HT1080 (cell line): ENCODE measurements at places on chromosomes 11 and 22. TPM values are rescaled to one million over a fixed set of nuclear protein-coding genes. Genes with fewer than 3 reads are reported as not detected.

DNA sequence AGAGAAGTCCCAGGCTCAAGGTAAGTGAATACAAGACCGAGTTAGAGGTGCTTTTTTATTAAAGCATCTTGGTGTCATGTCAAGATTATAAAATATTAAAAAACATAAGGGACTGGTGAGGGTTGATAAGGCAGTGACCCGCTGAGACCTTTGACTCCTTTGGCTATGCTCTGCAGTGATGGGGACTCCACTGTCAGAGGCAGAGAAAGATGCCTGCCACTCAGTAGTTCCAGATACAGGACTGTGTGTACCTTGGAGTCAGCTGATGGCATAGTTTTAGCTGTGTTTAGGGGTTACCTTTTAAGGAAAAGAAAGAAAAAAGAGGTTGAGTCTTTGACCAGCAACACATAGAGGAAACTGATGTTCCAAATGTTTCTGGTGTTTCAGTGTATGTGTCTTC lies 40.8 kb downstream of the SHISA8 start:
- DNase-seq: no peak

DNA sequence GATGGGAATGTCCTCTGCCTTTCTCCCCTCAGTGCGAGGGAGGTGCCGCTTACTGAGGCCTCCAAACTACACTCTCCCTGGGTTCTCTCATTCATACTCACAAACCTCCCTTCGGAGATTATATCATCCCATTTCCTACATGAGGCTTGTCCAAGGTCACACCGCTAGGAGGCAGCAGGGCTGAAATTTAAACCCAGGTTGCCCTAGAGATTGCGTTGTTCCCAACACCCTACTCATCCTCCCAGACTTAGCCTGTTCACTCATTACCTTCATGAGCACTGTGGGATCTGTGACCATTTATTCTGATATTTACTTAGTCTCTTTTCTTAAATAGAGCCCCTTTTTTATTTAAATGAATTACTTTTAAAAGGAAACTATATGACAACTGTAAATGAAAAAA lies 31.1 kb downstream of the SDHAF2 start:
- no peak for DNase-seq

DNA sequence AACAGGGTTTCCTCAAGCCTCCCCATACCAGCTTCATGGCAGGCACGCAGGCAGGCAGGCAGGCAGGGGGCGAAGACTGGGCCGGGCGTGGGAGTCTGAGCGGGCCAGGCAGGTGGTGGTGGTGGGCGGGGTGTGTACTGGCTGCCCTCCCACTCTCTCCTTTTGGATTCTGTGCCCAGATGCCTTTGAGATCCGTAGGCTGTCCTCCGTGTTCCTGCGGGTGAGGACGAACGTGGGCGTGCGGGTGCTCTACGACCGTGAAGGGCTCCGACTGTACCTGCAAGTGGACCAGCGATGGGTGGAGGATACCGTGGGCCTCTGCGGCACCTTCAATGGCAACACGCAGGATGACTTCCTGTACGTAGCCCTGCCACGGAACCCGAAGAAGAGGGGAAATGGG lies 23.0 kb downstream of the OTOG start:
- DNase-seq: no peak

GRCh38 chr11:60873533-60873932 lies 6.2 kb downstream of the ZP1 start:
- DNase-seq: no peak

GRCh38 chr11:34656062-34656720 lies 35.3 kb downstream of the EHF start:
- peak; percentile 30 for DNase-seq

- DNase-seq: no peak
Measured at GRCh38 chr11:29124470-29124869, 892.4 kb downstream of the KCNA4 start.

DNA sequence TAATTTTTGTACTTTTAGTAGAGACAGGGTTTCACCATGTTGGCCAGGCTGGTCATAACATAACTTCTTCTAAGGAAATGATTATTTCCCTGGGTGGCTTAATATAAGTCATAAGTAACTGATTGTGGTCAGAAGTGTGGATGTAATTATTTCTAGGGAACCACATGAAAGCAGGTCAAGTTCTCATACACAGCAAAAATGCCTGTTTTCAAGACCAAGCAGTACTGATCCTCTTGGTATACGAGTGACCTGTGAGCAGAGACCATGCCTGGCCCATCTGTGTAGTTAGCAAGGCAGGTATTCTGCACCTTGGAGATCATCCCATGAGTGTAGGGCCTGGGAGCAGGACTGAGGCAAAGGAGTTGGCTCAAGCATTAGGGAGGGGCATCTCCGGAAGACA lies 32.5 kb upstream of the NUCB2 start:
- DNase-seq: no peak

GRCh38 chr11:103585911-103586310 lies 450.5 kb upstream of the DDI1 start:
- no peak for DNase-seq

DNA sequence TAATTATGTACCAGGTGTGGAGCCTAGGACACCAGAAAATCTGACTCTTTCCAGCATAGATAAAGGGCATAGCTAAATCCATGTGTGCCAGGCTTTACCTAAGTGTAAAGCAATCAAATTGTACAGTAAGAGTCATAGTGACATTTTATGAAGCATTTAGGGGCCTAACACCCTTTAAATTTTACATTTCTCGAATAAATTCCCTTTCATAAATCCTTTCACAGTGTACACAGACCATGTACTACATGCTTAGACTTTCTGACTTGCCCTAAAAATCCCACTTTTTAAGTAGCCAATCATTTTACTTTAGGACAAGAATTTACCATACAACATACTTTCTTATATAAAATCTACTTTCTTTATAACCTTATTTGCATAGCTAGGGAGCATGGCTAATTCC lies 727.6 kb upstream of the LUZP2 start:
- DNase-seq: no peak

- DNase-seq: no peak
Measured at GRCh38 chr22:49490692-49491091, 337.0 kb downstream of the BRD1 start.

- peak; percentile 93 for DNase-seq
Measured at GRCh38 chr11:19890308-19890707, 177.7 kb downstream of the NAV2 start.

DNA sequence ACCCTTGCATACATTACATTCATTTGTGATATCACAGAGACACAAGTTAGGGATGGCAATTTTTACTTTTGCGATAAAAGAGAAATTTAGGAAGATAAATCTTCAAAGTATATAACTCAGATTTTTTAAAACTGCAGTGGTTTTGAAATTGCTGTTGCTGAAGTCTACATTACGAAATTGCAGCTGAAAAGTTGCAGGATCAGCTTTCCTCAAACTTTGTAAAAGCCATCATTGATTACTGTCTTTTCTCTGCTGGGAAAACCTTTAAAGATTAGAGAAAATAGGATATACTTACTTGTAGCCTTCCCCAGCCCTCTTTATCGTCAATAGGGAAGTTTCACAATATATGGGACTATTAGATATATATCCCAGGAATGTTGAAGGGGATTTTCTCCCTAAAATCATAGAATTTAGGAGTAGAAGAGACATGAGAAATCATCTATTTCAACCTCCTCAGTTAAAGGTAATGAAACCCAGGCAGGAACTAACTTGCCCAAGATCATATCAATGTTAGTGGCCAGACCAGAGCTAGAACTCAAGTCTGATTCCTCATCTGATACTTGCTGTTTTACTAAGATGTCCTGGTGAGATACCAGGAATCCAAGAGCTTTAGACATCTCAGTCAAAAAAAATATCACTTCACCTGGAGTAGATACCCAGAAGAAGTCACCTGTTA lies 10.4 kb upstream of the AGBL2 start:
- DNase-seq: no peak

GRCh38 chr11:101129203-101129943 lies at the start of gene PGR:
Gene PGR, minus strand, starts transcription at chr11:101129813. Its CDS starts 743 bp downstream, at chr11:101129070.
- DNase-seq: no peak

DNA sequence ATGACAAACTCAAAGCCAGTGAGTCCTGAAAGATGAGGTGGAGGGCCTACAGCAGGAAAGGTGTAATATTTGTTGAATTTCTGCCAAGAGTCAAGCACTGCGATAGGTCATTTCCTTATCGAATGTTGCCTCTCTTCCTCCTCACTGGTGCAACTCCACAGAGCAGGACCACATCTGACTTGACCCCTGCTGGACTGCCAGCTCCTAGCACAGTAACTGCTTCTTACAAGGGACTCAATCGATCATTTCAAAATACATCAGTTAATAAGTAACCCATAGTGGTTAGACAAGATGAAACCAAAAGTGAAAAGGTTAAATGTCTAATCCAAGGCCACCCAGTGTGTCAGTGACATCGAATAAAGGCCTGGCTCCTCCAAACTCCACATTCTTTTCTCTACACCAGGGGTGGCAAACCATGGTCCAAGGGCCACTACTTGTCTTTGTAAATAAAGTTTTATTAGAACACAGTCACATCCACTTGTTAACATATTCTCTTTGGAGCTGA lies 98.5 kb upstream of the CSNK2A3 start:
- DNase-seq: peak; percentile 38

DNA sequence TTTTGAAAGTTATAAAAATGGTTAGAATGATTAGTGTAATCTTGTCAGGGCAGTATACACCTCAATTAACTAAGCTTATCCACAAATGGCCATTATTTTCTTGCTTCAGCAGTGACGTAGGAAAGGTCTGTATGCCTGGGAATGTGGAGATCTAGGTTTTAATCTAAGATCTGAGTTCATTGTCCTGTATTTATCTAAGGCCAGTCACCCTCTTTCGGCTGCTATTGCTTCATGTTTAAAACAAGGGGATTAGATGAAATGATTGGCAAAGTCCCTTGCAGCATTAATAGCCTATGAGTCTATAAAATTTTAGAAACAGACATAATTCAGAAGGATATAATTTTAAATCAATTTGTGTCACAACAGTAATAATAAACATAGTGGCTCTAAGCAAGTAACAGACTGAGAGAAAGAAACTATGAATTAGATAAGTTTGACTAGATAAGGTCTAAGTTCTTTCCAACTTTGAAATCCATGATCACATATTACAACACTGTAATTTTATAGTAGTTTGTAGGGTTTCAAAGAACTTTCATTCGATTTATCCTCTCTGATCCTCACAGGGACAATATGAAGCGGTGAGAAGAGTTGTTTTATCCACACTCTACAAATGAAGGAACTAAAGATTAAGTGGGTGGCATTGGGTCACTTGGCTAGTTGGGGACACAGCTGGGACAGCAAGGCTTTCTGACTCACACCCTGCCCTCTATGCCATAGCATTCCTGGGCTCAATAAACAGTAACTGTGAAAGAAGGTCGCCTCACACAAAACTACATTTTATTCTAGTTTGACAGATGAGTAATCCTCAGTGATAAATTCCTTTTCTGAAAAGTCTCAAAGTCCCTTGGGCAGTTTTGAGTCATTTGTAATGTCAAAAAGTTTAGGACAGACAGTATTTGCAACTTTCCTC lies 60.6 kb upstream of the RDX start:
- peak; percentile 52 for DNase-seq

DNA sequence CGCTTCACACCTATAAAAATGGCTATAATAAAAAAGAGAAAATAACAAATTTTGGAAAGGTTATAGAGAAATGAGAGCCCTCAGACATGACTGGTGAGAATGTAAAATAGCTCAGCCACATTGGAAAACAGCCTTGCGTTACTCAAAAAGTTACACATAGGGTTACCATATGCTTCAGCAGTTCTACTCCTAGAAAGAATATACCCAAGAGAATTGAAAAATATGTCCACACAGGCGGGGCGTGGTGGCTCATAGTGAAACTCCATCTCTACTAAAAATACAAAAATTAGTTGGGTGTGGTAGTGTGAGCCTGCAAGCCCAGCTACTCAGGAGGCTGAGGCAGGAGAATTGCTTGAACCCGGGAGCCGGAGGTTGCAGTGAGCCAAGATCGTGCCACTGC lies 7.6 kb upstream of the JHY start:
- no peak for DNase-seq

DNA sequence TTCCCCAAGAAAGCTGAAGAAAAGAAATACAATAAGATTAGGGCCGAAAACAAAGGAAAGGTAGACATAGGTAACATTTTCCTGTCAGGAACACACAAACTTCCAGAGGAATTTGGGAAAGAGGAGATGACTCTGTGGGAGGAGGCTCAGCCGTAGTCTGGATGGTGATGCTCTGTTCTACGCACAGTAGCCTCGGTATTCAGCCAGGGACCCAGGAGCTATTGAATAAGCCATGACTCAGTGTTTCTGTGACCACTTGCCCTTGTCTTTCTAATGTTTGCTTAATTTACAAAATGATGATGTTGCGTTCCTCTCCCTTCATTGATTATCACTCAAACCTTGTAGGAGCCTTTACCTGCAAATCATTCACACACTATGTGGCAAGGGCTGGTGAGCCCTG lies 745.0 kb downstream of the NTM start:
- no peak for DNase-seq

DNA sequence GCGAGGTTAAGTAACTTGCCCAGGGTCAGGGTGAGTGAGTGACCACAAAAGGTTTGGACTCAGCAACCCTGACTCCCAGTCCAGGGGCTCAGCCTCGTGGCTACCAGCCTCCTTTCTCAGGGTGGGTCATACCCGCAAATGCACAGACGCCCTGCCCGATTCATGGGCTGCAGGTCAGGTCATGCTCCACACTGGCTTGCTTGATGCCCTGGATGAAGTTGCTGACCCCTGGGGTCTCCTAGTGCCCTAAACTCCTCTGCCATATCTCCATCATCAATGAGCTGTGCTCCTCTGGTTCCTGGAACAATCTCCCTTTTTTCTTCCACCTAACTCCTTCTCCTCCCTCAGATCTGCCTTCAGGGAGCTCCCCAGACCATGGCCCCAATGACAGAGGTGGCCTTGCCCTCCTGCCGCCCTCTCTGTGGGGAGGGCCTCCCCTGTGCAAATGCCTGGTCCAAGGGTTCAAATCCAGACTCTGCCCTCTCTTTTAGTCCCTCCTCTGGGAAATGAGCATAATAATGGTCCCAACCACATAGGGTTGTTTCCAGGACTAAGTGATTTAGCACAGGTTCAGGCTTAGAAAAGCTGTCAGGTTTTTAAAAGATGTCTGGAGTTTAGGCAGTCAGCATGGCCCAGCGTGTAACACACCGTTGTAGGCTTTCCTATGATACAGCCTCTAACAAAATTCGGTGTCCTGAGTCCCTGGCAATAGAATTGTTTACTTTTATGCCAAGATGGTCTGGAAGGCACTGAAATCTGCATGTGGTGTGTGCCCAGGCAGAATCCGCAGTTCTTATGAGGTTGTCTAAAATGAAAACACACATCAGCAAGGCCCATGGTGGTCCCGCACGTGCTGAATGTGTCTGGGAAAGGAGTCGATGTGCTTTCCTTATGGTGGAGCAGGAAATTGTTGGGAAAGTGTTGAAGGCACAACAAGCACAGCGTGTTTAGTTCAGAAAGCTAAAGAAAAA lies 63.6 kb downstream of the CD82 start:
- no peak for DNase-seq

The MMP7 gene
- total RNA-seq: not detected in 2 replicates

The MRGPRX3 gene
- total RNA-seq: 0.60 and 0.93 TPM in 2 replicates

The GNB1L gene
- 10.5 and 16.7 TPM in 2 replicates for total RNA-seq

The SERHL2 gene
- 0.63 TPM in 1 of 2 replicates, not detected in the other for total RNA-seq

The UQCC3 gene
- 28.6 and 38.0 TPM in 2 replicates for total RNA-seq

The PTPRCAP gene
- total RNA-seq: 0.60 TPM in 1 of 2 replicates, not detected in the other

The SAA1 gene
- 0.69 and 1.7 TPM in 2 replicates for total RNA-seq

The BIK gene
- 0.14 and 0.50 TPM in 2 replicates for total RNA-seq

The RFPL2 gene
- not detected in 2 replicates for total RNA-seq

The TMEM191B gene
- 0.10 and 0.51 TPM in 2 replicates for total RNA-seq

The ANGPTL5 gene
- not detected in 2 replicates for total RNA-seq
